NCI-H1105 (cell line): ENCODE measurements at places on chromosomes 7 and 10.

GRCh38 chr10:96512524-96513304 is 1.0 kb downstream of the TLL2 start:
- no peak for DNase-seq

DNA sequence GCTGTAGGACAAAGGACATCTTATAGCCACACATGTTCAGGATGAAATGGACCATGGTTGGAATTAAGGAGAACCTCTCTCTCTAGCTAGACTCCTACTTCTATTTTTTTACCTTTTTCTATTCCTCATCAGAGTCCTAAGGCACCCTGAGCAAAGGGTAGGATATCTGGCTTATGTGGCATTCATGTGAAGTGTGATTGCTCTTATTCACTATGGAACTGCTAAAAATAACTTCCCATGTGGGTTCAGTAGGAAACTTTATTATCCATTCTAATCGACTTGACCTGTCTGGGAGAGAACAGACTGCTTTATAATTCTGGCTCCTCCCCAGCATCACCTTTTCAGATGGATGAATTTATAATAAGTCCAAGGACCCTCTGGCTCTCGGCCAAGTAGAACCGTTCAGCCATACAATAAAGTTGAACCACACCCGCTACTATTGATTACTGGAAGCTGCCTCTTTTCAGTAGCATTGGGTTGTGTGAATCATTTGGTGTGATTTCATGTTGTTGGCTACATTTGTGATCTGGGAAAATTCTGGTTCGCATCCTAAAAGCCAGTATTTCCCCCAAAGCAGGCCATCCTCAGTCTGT is 117.5 kb downstream of the NRF1 start:
- no peak for DNase-seq

DNA sequence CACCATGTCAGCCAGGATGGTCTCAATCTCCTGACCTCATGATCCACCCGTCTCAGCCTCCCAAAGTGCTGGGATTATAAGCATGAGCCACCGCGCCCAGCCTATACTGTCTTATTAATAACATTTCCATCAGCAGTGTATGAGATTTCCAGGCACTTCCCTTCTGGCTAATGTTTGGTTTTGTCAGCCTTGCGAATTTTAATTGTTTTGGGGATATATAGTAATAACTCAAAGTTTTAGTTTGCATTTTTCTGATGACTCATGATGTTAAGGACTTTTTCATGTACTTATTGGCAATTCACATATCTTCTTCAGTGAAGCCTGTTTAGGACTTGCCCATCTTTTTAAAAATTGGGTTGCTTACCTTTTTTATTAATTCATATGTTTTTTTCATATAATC is 76.0 kb downstream of the TMEM270 start:
- DNase-seq = no peak

GRCh38 chr10:64558094-64558835 is 1037.1 kb downstream of the REEP3 start:
- DNase-seq = no peak

DNA sequence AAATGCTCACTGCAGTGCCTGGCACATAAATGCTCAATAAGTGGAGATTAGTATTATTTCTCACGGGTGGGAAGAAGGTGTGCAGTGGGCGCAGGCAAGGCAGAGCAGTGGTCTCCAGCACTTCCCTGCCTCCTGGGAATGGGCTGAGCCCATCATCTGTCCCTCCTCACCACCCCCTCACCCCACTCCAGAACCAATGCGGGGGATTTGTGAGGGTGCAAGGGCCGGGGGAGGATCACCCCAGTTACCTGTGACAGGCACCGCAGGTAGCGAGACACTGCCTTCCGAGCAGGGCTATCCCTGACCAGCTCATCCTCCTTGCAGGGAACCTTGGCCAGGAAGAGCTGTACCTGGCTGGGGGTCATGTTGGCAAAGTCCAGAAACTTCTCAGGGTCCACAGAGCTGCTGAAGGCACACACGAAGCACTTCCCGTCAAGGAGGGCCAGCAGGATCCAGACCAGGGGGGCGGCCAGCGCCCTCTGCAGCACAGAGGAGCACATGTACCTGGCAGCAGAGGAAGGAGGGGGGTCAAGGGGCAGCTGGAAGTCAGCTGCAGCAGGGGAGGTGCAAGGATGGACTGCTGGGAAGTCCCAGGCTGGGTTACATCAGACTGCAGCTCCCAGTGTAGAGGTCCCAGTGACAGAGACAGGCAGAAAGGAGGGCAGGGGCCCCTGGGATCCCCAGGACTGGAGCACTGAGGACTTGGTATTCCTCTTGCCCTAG is 2.8 kb downstream of the CALHM3 start:
- no peak for DNase-seq

- DNase-seq = no peak
These were observed 125.1 kb upstream of the PPIF start for GRCh38 chr10:79222186-79222585.

- no peak for DNase-seq
These were observed 185.7 kb downstream of the TAX1BP1 start for GRCh38 chr7:27925573-27926201.

GRCh38 chr7:129827467-129827990 is 125.2 kb downstream of the UBE2H start:
- no peak for DNase-seq

GRCh38 chr10:89332123-89332633 is 4.4 kb downstream of the IFIT3 start:
- no peak for DNase-seq

- no peak for DNase-seq
These were observed 155.7 kb downstream of the AUTS2 start for GRCh38 chr7:69753981-69754380.

DNA sequence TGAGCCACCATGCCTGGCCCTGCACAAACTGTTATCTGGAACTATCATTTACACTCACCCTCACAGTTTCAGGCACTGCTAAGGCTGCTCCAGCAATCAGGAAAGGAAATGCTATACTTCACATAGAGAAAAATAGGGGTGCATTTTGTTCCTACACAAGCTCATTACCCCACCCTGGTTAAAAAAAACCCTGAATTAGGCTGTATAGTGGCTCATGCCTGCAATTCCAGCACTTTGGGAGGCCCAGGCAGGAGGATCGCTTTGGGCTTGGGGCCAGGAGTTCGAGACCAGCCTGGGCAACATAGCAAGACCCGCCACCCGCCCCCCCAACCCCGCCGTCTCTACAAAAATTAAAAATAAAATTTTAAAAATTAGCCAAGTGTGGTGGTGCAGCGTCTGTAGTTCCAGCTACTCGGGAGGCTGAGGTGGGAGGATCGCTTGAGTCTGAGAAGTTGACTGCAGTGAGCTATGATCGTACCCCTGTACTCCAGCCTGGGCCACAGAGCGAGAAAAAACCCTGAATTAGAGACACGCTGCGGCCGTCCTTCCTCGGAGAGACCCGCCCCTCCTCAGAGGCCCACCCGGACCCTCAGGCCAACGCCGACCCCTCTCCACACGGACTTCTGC is 539 bp downstream of the PTCD1 start:
- no peak for DNase-seq

DNA sequence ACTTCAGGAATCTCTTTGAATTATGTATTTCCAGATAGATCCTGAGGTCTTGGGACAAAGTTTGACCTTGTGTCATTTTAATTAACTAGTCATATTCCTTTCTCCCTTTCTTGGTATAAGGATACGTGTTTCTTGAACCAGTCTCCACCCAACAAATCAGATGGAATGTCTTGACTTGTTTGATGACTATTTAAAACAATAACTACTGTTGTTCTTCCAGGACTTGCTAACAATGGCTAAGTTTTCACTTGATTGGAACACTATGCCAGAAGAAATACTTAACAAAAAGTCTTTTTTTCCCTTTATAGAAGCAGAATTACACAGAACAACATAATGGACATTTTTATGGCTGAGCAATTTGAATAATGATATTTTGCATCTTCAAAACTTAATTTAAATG is 43.0 kb upstream of the WIPF3 start:
- DNase-seq = no peak

DNA sequence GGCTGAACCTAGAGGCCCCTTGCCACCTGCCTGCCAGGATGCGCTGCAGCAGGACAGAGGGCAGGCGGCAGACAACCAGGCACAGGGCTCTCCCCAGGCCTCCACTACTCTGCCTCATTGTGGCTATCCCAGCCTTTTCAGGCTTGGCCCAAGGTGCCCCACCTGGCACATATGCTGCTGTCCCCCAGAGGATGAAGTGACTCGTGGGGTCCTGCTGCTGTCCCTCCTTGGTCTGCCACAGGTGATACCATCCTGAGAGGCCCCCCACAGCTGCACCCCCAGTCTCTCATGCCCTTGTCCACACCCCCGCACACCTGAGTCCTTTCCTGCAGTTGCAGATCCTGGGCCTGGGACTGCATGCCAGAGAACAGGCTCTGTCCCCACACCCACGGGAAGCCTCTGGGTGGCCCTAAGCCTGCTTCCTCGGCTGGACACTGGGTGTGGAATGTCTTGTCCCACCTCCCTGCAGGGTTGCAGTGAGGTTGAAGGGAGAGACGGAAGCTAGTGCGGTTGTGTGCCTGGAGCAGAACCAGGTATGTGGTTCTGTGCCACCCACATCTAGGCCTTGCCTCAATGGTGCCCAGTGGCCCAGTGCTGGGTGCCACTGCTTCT is 55.3 kb downstream of the RASGEF1A start:
- DNase-seq = no peak

- DNase-seq = no peak
These were observed 219.8 kb downstream of the AUTS2 start for GRCh38 chr7:69817841-69818635.
